Stimulated activated CD8-positive, alpha-beta memory T cell treated with anti-CD3 and anti-CD28 coated beads, Interleukin-4, amount 100 ng/mL, for 1 hour (primary cell): ENCODE measurements at places on chromosomes 1 and 21.

GRCh38 chr1:29967261-29967660 is 730.9 kb downstream of the PTPRU start:
- DNase-seq: no peak

- DNase-seq: no peak
Observed at GRCh38 chr1:61119085-61119484, 36.7 kb downstream of the NFIA start.

DNA sequence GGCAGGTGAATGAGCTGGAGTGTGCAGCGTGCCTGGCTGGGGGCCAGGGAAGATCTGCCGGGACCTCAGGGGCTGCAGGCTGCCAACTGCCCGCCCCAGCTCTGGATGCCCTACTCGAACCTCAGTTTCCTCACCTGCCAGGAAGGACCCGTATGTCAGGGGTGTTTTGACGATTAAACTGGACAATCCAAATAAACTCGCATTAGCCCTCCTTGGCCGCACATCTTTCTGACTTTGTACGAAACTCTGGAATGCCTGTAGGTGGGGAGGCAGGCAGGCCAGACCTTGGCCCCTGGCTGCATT is 8.3 kb upstream of the ZNF669 start:
- DNase-seq: no peak

DNA sequence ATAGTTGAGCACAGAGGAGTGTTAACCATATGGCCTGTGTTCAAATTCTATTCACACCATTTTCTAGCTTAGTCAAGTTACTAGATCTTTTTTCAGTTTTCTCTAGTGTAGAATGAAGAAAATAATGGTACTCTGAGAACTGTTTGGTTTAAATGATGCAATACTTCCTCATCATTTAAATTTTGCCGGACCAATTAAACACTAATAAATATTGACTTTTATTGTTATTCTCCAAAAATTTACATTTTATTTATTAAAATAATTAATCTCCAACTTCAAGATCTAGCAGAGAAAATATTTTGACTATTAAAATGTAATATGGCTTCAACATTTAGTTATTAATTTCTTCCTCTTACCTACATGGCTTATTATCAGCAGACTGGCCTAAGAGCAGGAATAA is 123.1 kb downstream of the OLFM3 start:
- no peak for DNase-seq

DNA sequence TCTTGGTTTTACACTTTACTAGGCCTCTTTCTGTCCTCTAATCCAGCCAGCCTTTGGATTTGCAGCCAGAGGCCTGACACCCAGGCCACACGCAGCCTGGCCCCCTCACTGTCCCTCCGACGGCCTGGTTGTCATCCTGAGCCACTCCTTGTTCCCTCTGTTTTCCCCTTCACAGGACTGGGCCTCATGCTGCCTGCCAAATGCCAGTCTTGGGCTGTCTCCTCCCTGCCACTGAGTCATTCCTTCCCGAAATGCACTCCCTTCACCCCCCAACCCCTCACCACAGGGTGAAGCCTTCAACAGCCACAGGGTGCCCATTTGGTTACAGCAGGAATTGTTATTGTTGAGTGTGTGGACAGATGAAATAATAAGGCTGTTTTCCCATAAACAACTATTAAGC is 21.3 kb downstream of the ACOT11 start:
- DNase-seq: no peak

DNA sequence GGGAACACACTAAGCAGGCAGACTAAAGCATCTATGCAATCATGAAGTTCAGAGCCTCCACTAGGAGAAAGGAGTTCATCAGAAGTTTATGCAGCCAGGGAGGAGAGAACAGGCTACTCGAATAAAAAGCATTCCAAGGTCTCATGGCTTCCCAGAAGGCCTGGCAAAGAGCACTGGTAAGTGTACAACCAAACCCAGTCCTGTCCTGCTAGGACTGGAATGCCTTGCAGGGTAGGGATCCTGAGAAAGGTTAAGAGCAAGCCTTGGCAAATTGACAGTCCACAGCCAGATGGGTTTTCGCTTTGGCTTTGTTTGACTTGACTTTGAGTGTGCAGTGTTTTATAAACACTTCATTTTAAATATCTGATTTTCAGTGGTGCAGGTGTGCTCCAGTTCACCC is 133.6 kb upstream of the ATP1B1 start:
- DNase-seq: no peak

- DNase-seq: no peak
Observed at GRCh38 chr1:43363283-43363934, 4.4 kb downstream of the ELOVL1 start.

- DNase-seq: no peak
Observed at GRCh38 chr1:3869751-3870301, 12.6 kb downstream of the DFFB start.

- no peak for DNase-seq
Observed at GRCh38 chr1:15020943-15021745, 132.4 kb upstream of the TMEM51 start.

- no peak for DNase-seq
Observed at GRCh38 chr1:30912224-30912623, 3.7 kb upstream of the SDC3 start.

DNA sequence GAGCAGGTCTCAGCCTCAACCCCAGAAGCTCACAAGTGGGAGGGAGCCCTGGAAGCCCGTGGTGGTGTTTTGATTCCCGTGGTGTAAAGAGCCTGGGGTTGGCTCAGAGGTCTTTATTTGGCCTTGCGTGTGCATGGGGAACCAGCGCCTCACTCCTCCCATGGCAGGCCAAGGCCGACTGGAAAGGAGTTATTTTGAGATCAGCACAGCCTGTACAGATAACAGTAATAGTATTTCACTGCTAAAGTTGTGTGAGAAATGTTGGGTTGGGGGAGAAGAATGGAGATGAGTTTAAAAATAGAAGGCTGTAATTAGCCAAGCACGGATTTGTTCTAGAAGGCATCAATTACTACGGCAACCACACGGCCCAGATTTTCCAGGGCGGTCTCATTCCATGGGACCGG is 186.5 kb downstream of the DYRK1A start:
- no peak for DNase-seq
